ENCODE measurements at places on chromosomes 7 and 10. TPM values are rescaled to one million over a fixed set of nuclear protein-coding genes. Genes with fewer than 3 reads are reported as not detected.

ZCCHC24 gene
- 30.5 TPM for total RNA-seq

ANKRD7 gene
- total RNA-seq: not detected

SNCG gene
- total RNA-seq: 2.0 TPM

TWIST1 gene
- not detected for total RNA-seq

EFCAB10 gene
- not detected for total RNA-seq

TSPAN15 gene
- total RNA-seq: 3.8 TPM

PDK4 gene
- total RNA-seq: 77.4 TPM

CLDN3 gene
- 28.9 TPM for total RNA-seq

PNLIPRP1 gene
- total RNA-seq: 2.5 TPM

MYO3A gene
- total RNA-seq: 0.10 TPM

DGKI gene
- total RNA-seq: 0.35 TPM

ZNF735 gene
- total RNA-seq: not detected

ECHDC3 gene
- 137 TPM for total RNA-seq

CACNA2D1 gene
- total RNA-seq: 0.91 TPM

FANK1 gene
- total RNA-seq: not detected

FBXW4 gene
- total RNA-seq: 32.2 TPM

MUC3A gene
- 9.4 TPM for total RNA-seq

ZPBP gene
- not detected for total RNA-seq

ATOH7 gene
- total RNA-seq: 1.2 TPM

NPSR1 gene
- total RNA-seq: not detected

PPP1R3C gene
- total RNA-seq: 136 TPM

FAM13C gene
- 1.3 TPM for total RNA-seq

SLC26A5 gene
- 0.33 TPM for total RNA-seq

STAG3 gene
- 3.1 TPM for total RNA-seq

OPN1SW gene
- not detected for total RNA-seq

SPDYE11 gene
- not detected for total RNA-seq

TMEM209 gene
- total RNA-seq: 7.5 TPM

SMKR1 gene
- total RNA-seq: not detected

FAM20C gene
- total RNA-seq: 72.2 TPM

CCT6A gene
- total RNA-seq: 25.7 TPM

C1QL3 gene
- total RNA-seq: not detected

ATG9B gene
- total RNA-seq: not detected

MUC12 gene
- 0.05 TPM for total RNA-seq

TRIM4 gene
- total RNA-seq: 13.7 TPM

UPF2 gene
- total RNA-seq: 9.3 TPM

ADCY1 gene
- total RNA-seq: 12.8 TPM

CTTNBP2 gene
- 1.9 TPM for total RNA-seq

ABCA13 gene
- total RNA-seq: 1.0 TPM

PITX3 gene
- not detected for total RNA-seq

VAX1 gene
- not detected for total RNA-seq

TMEM196 gene
- not detected for total RNA-seq

SAMD9 gene
- 1.5 TPM for total RNA-seq

BCCIP gene
- 25.3 TPM for total RNA-seq

MTERF1 gene
- total RNA-seq: 6.6 TPM

All from left lobe of liver (tissue), 2 donors.